ENCODE measurements at places on chromosomes 16 and 17.

GRCh38 chr16:73304008-73304774 lies 256.3 kb upstream of the ZFHX3 start:
- peak; percentile 35 for DNase-seq

DNA sequence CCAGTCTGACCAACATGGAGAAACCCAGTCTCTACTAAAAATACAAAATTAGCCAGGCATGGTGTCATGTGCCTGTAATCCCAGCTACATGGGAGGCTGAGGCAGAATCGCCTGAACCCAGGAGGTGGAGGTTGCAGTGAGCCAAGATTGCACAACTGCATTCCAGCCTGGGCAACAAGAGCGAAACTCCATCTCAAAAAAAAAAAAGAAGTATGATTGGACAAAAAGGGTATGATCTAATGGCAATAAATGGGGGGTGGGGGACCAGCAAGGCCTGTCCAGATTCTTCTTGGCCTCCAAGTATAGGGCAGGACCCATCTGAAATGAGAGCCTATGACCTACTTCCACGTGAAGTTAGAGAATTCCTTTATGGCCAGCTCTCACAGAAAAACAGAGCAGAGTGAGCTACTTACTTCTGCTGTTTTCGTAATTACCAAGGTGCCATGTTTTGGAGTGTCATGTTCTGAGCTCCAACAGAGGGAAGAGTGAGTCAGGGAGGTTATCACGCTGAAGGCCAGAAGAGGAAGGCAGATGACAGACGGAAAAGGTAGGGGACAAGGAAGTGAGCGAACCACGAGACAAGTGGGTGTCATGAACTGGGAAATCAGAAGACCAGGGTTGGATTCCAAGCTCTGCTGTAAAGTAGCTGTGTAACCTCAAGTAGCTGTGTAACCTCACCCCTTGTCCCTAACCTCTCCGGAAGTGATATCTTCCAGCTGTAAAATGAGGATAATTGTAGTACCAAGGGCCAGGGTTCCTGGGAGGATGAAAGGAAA lies 3.6 kb upstream of the ZMYND15 start:
- DNase-seq: no peak

DNA sequence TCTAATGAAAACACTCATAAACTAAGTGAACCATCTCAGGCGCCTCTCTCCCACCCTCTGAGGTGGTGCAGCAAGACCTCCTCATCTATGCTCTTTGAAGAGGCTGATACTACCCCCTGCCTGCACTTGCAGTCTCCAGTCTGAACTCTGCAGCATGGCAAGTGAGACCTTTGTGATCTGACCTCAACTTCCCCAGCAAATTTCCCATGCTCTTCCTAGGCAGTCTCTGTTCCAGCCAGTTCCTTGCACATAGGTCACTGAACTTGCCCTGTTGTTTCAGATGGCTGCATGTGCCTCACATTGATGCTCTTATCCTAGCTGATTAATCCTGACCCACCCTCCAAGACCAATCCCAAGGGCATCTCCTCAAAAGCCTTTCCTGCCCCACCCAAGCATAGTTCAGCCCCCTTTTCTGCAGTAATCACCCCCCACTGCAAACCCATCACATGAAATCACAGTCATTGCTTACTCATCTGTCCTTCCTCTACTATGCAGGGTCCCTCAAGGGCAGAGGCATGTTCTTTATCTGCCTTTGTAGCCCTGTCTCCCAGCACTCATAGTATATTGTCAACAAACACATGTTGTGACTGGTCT lies 42.0 kb downstream of the TBX21 start:
- no peak for DNase-seq

GRCh38 chr17:75909051-75909811 lies 4.5 kb upstream of the MRPL38 start:
- DNase-seq: peak; percentile 18

DNA sequence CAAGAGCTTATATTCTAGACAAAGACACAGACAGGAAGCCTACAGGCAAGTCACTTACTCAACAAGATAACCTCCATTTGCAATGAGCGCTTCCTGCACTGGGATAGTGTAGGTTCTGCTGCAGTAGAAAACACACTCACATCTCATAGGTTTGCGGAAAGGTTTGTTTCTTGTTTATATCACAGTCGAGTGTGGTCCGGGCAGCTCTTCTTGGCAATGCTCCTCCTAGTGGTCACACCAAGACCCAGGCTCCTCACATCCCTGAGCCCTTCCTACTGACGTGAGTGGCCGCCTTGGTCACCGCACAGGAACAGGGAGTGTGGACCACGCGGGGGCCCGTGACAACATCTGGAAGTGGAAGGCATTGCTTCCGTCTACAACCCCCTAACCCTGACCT lies 48.0 kb upstream of the RBFOX3 start:
- DNase-seq: peak; percentile 35

DNA sequence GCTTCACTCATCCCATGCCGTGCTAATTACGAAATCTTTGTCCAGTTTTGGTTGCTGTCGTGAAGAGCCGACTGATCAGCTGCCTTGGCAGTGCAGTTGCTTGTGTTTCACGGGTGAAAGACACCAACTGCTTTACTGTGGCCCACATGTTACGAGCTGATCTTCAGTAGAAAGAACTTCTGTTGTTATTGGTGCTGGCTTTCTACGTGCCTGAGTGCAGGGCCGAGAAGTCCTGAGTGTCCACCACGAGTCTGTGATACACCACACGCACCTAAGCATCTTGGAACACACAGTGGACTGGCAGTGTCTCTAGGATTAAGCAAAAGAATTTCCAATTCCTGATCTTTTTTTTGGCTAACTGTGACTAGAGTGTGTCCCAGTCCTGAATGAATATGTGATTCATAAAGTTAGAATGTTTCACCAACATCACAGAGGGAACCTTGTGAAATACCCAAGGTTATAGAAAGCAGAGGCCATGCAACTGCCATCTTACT lies 70.4 kb upstream of the CLEC18A start:
- DNase-seq: no peak

DNA sequence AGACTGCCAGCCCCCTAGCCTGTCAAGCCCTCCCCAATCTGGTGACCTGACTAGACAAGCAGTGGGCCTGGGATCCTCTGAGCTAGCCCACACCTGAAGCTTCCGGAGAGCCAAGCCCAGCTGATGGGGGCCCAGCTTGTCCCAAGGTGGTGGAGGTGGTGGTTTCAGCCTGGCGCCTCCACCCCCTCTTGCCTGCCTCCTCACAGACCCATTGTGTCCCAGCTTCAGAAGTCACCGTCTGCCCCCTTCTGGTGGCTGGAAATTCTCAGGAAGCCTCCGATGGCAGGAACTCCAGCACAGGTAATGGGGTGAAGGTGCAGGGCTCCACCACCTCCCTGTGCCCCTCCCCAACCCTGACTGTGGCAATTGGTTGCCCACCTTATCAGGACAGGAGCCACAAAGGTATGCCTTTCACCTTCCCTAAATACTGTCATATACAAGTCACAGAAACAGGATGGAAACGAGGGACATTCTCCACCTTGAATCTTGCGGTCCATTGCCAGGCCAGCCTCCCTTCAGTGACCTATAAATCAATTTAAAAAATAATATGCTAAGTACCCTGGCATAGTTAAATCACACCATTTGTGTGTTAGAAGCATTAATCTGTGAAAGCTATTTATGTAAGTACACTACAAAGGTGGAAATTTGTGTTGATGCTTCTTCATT lies 66.0 kb upstream of the ZNF423 start:
- peak; percentile 17 for DNase-seq

DNA sequence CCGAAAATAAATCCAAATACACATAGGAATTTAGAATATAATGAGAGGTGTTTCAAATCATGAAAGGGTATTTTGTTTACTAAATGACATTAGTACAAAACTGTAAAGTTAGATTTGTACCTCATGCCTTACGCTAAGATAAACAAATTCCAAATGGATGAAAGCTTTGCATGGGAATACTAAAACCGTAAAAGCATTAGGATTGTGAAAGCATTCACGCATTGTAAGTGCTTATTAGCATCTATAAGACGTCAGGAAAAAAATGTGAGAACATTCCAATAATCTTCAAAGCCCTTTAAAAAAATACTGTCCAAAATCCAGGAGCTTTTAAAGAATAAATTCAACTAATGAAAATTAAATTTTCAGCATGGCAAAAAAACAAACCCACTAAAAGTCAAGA lies 24.8 kb upstream of the ALOX15 start:
- no peak for DNase-seq

GRCh38 chr17:4934173-4934979 lies 2.3 kb downstream of the GP1BA start:
- no peak for DNase-seq

DNA sequence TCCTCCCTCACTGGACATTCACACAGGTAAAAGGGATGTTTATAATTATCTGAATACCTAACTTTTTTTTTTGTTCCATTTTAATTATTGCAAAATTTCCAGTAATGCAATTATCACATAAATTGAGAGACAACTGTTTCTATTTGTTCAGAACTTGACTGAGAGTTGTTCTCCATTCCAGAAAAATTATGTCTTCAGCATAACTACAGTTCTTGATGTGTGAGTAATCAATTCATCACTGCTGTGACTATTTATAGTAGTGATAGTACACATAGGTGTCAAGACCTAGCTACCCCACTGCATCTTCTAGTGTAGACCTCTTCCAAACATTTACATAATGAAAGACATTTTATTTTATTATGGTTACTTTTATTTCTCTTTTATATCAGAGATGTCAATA lies 5.8 kb upstream of the TNRC6A start:
- DNase-seq: no peak

GRCh38 chr17:34865716-34866115 lies 95.5 kb downstream of the CCT6B start:
- no peak for DNase-seq

- DNase-seq: no peak
Measured at GRCh38 chr17:48344251-48344650, 85.8 kb downstream of the SKAP1 start.

GRCh38 chr16:74224828-74225612 lies 71.6 kb upstream of the PSMD7 start:
- no peak for DNase-seq

GRCh38 chr17:33234930-33235685 lies 58.0 kb downstream of the ASIC2 start:
- DNase-seq: no peak

GRCh38 chr17:55545806-55546205 lies 34.6 kb upstream of the SMIM36 start:
- DNase-seq: no peak

GRCh38 chr17:78568494-78569115 lies 8.6 kb downstream of the DNAH17 start:
- DNase-seq: no peak

DNA sequence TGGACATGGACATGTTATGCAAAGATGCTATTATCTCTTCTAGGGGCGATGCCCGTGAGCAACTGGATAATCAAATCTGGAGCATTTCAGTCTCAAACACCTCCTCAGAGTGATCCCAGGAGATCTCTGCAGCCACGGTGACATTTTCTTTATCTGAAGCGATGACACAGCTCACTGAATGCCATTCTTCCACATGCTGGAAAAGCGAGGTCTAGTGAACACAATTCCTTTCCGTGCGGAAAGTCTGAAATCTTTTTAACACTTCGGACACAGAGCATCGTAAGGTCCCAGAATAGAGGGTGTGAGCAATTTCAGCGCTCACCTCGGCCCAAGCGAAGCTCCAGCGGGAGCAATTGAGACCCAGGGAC lies 531 bp upstream of the HASPIN start:
- DNase-seq: no peak

- no peak for DNase-seq
Measured at GRCh38 chr16:11315510-11315909, 29.7 kb upstream of the RMI2 start.

GRCh38 chr17:76578376-76578775 lies 7.3 kb downstream of the ST6GALNAC2 start:
- DNase-seq: no peak

DNA sequence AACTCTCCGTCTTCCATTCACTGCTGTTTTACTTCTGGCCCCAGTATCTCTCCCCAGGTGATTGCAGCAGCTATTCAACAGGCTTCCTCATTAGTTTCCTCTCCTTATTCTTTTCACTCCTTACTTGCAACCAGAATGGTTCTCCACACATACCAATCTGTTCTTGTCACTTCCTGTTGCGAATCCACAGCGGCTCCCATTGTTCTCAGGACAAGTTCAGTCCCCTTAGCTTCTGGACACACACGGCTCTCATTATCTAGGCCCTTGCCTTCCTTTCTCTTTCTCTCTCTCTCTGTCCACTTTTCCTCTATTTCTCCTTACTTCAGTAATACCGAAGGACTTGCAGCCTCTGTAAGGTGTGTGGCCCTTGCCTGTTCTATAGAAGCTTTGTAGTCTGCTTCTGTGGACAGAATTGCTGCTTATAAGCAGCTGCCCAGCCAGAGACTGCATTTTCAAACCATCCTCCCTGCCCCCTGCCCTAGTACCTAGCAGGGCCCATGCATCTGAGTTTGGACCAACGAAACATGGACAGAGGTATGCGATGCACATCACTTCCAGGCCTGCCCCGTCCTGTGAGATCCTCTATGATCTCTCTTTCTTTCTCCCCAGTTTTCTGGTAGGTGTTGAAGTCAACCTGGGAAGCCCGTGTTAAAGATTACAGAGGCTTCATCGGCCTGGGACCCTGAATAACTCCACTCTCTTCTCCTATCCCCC lies 45.7 kb downstream of the VAT1L start:
- no peak for DNase-seq

DNA sequence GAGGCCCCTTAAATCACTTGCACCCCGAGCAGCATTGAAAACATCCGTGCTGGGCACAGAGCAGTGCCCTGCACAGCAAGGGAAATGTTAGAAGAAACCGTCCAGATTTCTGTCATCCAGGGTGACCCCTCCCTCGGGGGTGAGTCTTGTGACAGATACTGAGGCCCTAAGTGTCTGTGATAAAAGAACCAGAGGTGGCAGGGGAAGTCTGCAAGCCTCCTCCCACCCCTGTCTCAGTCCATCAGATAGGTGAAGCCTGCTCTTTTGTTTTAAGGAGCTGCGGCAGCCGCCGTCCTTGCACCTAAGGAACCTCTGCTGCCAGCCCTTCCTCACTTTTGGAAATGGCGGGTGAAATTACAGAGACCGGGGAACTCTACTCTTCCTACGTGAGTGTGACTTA lies 845 bp upstream of the NAT9 start:
- DNase-seq: no peak

DNA sequence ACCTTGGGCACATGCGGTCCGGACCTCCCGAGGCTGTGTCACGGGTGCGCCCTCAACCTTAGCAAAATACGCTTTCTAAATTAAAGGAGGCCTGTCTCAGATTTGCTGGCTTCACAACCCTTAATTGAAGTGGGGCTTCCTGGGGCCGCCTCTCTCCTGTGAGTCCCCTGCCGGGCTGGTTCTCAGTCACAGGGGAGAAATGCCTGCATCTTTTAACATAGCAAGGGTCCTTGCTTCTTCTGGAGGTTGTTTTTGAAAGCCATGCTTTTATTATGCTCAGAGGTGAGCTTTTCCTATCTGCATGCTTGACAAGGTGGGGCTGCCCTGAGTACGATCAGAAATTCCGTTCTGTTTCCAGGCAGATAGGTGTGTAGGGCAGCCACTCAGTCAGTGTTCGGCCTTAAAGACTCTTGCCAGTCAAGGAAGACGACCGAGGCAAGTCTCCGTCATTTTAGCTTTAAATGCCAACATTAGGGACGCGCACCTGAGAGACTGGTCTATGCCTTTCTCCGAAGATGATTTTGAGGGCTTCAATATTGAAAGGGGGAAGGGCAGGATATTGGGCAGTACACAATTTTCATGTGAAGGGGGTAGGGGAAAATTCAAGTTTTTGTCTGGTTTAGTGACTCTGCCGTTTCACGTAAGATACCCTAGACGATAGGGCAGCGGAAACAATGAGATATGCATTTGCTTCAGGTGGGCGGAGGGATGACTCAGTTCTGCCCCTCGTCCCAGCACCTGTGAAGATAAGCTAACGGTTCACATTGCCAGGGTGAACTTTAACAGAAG lies 5.5 kb upstream of the SLC7A5 start:
- DNase-seq: no peak

GRCh38 chr17:42525221-42525620 lies 10.8 kb upstream of the NAGLU start:
- DNase-seq: no peak

- no peak for DNase-seq
Measured at GRCh38 chr16:68289621-68290329, 21.0 kb downstream of the SLC7A6OS start.

Data from NCI-H526 treated with DMSO at 0.1 percent for 48 hours (cell line).